Peyer's patch (tissue), 4 donors: ENCODE measurements at places on chromosomes 7 and 10.

DNA sequence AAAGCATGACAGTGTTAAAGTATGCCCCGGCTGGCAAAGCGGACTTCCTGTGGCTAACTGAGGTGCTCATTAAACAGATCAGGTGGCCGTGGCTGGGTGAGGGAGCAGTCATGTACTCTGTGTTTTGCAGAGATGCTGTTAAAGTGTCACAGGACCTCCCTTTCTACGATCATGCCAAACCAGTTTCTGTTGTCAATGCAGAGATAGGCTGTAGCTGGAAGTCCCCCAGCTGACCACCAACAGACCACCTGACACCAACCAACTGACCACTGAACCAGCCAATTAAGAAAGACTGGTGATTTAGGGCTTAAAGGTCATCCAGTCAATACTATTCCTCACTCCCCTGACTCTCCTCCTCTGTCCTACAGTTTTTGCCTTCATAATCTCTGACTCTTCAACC, 431.1 kb upstream of the LRGUK start:
- DNase-seq, result no peak

DNA sequence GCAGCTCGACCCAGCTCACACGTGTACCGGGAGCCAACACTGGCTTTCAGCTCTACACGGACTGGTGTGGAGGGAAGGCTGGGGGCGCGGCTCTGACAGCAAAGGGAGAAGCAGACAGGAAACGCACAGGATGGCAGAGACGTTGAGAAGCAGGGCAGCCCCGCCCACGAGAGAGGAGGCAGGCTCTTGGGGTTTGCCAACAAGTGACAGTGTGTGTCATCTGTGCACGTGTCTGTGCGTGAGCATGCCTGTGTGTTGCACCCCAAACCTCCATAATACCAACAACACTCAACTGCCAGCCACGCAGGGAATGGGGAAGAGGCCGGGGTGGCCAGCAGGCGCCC, 64.4 kb upstream of the PDGFA start:
- peak; percentile 81 for DNase-seq

DNA sequence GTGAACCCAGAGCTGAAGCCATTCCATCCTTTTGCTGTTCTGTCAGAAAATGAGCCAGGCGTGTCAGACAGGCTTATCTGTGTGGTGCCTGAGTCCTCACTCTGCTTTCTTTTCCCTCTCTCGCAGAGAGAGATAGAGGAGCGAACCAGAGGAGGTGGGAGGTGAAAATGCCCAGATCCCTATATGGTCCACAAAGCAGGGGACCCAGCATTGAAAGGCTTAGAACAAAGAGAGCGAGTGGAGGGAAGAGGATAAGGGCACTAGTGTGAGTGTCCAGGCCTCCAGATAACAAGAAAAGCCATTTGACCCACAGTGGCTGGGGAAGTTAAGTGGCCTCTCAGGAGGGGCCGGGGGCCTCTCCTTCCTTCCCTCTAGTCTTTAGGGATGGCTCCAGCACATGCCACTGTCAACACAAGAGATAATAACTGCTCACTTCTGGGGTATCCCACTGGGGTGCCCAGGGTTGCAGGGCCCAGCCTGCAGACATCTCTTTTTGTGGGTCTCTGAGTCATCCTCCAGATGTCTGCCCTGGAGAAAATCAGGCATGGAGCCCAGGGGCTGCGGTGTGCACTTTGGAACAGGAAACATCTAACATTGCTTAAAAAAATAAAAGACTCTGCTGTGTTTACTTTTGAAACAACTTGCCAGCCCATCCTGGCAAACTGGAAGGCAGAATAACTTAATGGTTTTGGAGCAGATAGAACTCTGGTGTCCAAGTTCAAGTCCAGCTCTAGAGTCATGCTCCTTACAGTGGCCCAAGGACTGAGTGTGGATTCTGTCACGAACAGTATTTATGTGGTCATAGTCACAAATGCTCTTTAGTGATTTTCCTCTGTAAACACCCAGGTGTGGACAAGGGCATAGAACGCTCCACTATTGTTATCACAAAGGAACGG, 189.5 kb downstream of the CXCL12 start:
- DNase-seq, result no peak

GRCh38 chr7:99607548-99607947, 9.2 kb upstream of the ZSCAN25 start:
- DNase-seq, result no peak

DNA sequence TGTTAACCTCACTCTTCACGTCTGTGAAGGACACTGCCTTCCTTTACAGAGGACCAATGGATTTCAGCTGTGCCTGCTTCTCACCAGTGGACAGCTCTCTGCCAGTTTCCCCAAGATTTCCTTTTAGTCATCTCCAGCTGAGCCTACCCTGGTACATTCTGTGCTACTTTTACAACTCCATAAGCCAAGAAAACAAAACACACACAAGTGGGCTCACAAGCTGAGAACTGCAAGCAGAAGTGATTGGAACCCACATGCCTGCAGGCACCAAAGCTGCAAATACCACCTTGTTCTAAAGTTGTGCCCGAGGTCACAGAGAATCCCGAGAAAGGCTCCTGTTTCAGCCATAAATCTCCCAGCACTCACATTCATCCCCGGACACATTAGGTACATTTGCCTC, 636.8 kb downstream of the PHTF2 start:
- no peak for DNase-seq

DNA sequence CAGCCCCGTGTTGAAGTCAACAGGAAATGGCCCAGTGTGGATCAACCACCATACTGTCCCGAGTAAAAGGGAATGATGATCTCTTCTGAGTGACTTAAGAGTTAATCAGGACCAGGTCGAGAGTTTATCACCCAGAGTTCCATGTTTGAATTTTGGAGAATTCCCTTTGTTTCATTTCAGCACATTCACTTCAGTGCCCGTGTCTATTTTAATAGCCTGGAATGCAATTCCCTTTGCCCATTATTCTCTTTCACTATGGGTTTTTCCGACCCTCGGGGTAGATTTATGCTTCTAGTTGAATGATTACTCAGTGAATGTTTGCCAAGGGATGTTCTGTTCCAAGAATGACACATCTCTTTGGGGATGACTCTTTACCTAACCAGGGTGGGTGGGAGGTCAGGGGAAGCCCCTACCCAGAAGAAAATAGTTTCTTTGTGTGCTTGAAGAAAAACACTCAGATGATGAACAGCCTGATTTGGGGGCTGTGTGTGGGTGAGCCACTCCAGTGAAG, 594.9 kb downstream of the INHBA start:
- no peak for DNase-seq

DNA sequence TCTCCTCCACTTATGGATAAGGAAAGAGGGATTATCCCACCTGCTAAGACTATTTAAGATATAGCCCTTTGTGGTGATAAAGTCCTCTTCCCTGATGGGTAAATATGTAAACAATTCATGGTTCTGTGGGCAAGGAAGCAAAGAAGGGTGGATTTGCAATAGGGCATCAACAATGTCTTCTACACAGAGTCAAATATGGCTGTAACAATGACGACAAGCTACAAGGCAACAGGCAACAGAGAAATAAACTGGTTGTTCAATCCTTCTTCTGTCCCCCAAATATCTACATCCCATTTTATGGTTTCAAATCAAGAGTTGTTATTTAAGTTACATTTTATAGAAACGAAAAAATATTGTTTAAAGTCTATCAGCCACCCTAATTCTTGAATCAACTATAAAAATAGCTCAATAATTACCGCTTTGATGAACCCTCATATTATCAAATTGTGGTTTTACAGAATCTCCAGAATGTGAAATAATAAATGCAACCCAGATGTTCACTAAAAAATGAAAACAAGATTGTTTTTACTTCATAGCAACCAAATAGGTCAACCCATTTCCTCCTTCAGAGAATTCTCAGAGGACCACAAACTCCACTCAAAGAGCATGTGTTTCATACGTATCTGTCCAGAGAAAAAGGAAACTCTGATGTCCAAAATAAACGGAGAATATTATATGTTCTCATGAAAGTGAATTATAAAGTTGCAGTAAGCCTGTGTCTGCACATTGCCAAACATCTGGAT, 13.8 kb downstream of the CYTH3 start:
- no peak for DNase-seq

GRCh38 chr10:49394933-49395740, 752 bp downstream of the DRGX start:
- DNase-seq, result no peak
